ENCODE measurements at places on chromosomes 4 and X. TPM values are rescaled to one million over a fixed set of nuclear protein-coding genes. Genes with fewer than 3 reads are reported as not detected.

- no peak for DNase-seq
- no peaks in the 10 kb centered on the region for H3K27me3 ChIP-seq
Observed at GRCh38 chr4:55398966-55399365, 3.2 kb downstream of the TMEM165 start.

DNA sequence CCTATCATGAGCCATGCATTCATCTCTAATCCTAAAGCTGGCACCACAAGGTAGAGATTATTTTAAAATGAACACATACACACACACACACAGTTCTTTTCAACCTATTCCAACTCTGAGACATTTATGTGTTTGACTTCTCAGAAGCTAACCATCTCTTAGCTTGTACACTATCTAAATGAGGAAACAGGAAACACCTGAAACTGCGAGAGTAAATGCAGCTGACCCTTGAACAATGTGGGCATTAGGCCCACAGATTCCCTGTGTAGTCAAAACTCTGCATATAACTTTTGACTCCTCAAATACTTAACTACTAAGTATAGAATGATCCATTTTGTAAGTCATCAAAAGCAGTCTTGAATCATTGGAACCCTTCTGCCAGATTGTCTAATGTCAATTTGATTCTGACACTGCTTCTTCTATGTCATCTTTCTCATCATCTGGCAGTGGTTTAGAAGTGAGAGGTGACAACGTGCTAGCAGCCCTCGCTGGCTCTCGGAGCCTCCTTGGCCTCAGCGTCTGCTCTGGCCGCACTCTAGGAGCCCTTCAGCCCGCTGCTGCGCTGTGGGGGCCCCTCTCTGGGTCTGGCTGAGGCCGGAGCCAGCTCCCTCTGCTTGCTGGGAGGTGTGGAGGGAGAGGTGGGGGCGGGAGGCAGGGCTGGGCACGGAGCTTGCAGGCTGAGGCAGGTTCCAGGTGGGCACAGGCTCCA lies 21.4 kb upstream of the IL15 start:
- H3K27me3 ChIP-seq, result no peaks in the 10 kb centered on the region
- DNase-seq, result no peak
- H3K27ac ChIP-seq, result no peak overlapping the region
- no peaks in the 10 kb centered on the region for H3K4me1 ChIP-seq
- H3K4me3 ChIP-seq, result no peak overlapping the region
- H3K36me3 ChIP-seq, result no peaks in the 10 kb centered on the region

DNA sequence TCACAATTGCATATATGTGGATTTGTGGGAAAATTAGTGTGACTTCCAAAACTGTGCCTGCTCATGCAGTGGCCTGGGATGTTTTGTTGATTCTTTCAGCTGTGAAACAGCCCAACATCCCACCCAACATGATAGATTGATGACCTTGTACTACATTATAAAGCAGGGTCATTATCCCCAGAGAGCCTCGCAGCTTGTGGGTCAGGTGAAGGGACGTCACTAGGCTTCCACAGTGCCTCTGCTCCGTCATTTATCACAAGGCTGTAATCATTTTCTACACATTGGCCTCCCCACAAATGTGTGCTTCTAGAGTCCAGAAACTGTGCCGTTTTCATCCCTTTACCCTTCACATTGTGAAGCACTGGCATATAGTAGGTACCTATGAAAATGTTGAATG lies 31.6 kb downstream of the ALPK1 start:
- no peak overlapping the region for H3K4me3 ChIP-seq
- H3K27ac ChIP-seq, result no peak overlapping the region
- DNase-seq, result no peak
- H3K36me3 ChIP-seq, result peaks cover 7% of the 10 kb centered on the region
- peaks cover 4% of the 10 kb centered on the region for H3K4me1 ChIP-seq
- no peaks in the 10 kb centered on the region for H3K27me3 ChIP-seq

DNA sequence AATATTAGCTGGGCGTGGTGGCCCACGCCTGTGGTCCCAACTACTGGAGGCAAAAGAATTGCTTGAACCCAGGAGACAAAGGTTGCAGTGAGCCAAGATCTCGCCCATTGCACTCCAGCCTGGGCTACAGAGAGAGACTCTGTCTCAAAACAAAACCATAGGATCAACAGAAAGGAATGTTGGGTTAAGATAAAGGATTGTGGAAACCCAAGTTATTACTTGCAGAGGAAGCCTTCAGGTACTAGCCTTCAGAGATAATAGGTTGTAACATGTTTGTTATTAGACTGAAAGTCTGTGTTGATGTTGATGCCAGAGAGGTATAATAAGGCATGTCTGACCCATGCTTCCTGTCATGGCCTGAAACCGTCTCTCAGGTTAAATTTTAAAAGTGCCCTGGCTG lies 16.9 kb downstream of the SSX5 start:
- no peaks in the 10 kb centered on the region for H3K36me3 ChIP-seq
- no peaks in the 10 kb centered on the region for H3K4me1 ChIP-seq
- DNase-seq, result no peak
- H3K27me3 ChIP-seq, result no peaks in the 10 kb centered on the region

DNA sequence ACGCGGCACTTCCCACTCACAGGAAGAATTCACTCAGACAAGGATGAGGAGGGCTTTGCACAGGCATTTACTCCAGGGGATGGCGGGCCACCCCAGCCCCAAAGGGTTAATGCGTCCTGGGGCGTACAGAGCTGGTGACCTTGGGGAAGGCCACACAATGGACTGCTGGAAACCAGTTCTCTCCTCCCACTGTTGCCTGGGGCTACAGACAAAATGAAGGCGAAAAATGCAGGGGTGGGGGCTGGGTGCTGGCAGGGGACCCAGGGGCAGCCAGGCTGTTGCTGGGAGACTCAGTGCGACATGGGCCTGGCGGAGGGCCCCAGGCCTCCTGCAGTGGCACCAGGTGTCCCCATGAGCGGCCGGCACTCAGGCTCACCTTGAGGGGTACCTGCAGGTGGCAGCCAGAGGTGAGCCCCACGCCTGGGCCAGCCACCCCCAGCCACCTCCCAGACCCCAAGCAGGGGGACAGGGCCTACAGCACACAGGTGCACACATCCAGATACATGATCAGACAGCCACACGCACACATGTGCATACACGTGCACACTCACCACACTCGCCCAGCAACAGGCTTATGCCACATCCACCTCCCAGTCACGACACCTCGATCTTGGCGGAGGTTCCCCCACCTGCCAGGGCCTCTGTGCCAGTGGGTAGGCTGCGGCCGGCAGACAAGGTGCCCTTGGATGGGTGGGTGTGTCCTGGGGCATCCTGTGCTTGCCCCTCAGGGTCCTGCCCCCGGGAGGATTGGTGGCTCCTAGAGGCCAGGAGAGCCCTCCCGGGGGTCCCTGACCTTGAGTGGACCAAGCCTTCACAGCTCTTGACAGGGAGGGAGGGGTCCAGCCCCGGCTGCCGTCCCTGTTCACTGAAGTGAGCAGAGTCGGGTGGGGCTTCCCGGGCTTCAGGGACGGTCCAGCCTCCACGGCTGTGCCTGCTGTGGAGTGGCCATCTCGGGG lies 13.1 kb downstream of the NAT8L start:
- H3K27me3 ChIP-seq, result no peaks in the 10 kb centered on the region
- H3K4me1 ChIP-seq, result no peaks in the 10 kb centered on the region
- no peaks in the 10 kb centered on the region for H3K36me3 ChIP-seq
- no peak for DNase-seq
- no peak overlapping the region for H3K4me3 ChIP-seq

GRCh38 chrX:133653358-133653757 lies 238.1 kb upstream of the GPC4 start:
- no peak for DNase-seq
- H3K4me1 ChIP-seq, result no peaks in the 10 kb centered on the region
- H3K36me3 ChIP-seq, result no peaks in the 10 kb centered on the region
- H3K27me3 ChIP-seq, result no peaks in the 10 kb centered on the region

GRCh38 chr4:153546280-153546679 lies 80.1 kb downstream of the TMEM131L start:
- no peak overlapping the region for H3K27ac ChIP-seq
- H3K36me3 ChIP-seq, result peaks cover 18% of the 10 kb centered on the region
- H3K4me3 ChIP-seq, result no peak overlapping the region

- no peaks in the 10 kb centered on the region for H3K4me1 ChIP-seq
- no peaks in the 10 kb centered on the region for H3K36me3 ChIP-seq
- H3K4me3 ChIP-seq, result no peak overlapping the region
- H3K27ac ChIP-seq, result no peak overlapping the region
- no peak for DNase-seq
Observed at GRCh38 chrX:123601437-123601836, 131.4 kb downstream of the THOC2 start.

GRCh38 chr4:139511320-139511719 lies 44.7 kb downstream of the SETD7 start:
- no peak overlapping the region for H3K27ac ChIP-seq
- H3K36me3 ChIP-seq, result no peaks in the 10 kb centered on the region
- H3K27me3 ChIP-seq, result no peaks in the 10 kb centered on the region
- no peak overlapping the region for H3K4me3 ChIP-seq
- no peak for DNase-seq
- H3K4me1 ChIP-seq, result no peaks in the 10 kb centered on the region

- H3K4me3 ChIP-seq, result no peak overlapping the region
- no peaks in the 10 kb centered on the region for H3K27me3 ChIP-seq
- peaks cover 35% of the 10 kb centered on the region for H3K4me1 ChIP-seq
- H3K36me3 ChIP-seq, result peaks cover 11% of the 10 kb centered on the region
- H3K27ac ChIP-seq, result peak overlapping the region; percentile 38
Observed at GRCh38 chr4:145773581-145774234, 93.8 kb downstream of the C4orf51 start.

The RHOXF1 gene
- not detected for polyA plus RNA-seq

All from GM12878 (cell line).